ENCODE measurements at places on chromosomes 11 and 22.
A peak's percentile ranks its signal among the peaks of the same experiment; 100 is the strongest.

DNA sequence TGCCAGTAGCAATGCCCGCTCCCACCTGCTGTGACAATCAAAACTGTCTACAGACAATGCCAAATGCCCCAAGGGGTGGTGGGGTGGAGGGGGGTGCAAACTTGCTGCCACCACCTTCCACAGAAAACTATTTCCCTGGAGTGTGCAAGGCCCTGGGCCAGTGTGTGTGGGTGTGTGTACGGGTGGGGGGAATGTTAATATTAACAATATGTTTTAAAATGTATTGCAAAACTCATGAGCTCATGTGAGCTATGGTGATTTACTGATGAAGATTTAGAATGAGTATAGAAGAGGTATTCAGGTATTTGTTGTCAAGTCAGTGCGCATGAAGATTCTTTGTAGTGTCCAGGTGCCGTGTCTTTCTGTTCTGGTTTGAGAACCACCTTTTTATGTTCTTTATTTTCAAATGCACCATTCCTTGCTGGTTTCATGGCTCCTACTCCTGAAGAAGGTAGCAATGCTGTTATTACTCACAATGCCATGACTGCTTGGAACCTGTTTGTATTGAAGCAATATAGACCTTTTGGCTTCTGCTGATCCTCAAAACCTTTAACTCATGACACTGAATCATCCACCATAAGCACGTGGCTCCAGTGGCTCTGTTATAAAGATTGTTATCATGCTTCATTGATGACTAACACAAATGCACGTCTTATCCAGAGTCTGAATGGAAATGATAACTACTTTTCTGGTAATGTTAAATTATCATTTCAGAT, 29.9 kb upstream of the AQP11 start:
- peaks cover 12% of the 10 kb centered on the region for H3K27me3 ChIP-seq
- no peaks in the 10 kb centered on the region for H3K4me1 ChIP-seq
- no peak overlapping the region for H3K27ac ChIP-seq
- no peak overlapping the region for H3K4me3 ChIP-seq

- H3K27me3 ChIP-seq, result no peaks in the 10 kb centered on the region
- no peak overlapping the region for H3K27ac ChIP-seq
- H3K4me3 ChIP-seq, result no peak overlapping the region
- no peak for DNase-seq
- peaks cover 5% of the 10 kb centered on the region for H3K4me1 ChIP-seq
These were observed 231.1 kb downstream of the SWAP70 start for GRCh38 chr11:9895006-9895405.

DNA sequence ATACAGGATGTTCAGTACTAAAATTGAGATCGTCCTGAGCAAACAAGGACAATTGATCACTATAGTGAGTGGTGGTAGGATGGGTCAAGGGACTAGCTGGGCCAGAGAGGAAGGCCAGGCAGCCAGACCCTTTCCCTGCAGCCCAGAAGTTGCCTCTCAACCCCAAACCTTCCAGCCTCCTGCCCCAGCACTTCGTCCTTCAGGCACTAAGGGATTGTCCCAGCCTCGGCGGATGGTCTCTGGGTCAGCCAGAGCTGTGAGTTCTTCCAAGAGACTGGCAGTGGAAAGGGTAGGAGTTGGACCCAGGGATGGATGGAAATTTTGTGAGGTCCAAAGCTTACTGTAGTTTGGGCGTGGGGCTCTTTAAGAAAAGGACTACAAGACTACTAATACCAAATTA, 3.6 kb upstream of the LMO1 start:
- DNase-seq, result no peak
- H3K4me1 ChIP-seq, result peaks cover 9% of the 10 kb centered on the region
- peaks cover 83% of the 10 kb centered on the region for H3K27me3 ChIP-seq
- no peak overlapping the region for H3K27ac ChIP-seq
- H3K4me3 ChIP-seq, result peak overlapping the region; percentile 21

GRCh38 chr11:91264481-91264880, 960.1 kb upstream of the FAT3 start:
- no peaks in the 10 kb centered on the region for H3K27me3 ChIP-seq
- no peaks in the 10 kb centered on the region for H3K36me3 ChIP-seq

DNA sequence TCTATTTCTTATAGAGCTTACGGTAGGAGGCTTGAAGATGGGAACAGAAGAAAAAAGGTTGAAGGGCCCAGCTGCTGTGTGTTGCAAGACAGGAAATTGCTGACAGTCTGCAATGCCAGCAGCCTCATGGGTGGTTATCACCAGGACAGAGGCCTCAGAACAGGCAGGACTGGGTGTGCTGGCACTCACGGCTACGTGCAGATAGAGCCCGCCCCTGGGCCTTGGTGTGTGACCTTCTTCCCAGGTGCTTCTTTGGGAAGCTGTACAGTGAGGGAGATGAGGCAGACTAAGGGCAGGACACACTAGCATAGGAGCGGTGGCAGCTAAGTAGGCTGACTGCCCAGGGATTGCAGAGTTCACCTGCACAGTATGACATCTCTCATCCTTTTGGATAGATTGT, 12.6 kb downstream of the PRAME start:
- no peak for DNase-seq
- H3K27ac ChIP-seq, result no peak overlapping the region
- H3K27me3 ChIP-seq, result peaks cover 2% of the 10 kb centered on the region
- no peaks in the 10 kb centered on the region for H3K36me3 ChIP-seq
- H3K4me1 ChIP-seq, result no peaks in the 10 kb centered on the region
- H3K4me3 ChIP-seq, result no peak overlapping the region

DNA sequence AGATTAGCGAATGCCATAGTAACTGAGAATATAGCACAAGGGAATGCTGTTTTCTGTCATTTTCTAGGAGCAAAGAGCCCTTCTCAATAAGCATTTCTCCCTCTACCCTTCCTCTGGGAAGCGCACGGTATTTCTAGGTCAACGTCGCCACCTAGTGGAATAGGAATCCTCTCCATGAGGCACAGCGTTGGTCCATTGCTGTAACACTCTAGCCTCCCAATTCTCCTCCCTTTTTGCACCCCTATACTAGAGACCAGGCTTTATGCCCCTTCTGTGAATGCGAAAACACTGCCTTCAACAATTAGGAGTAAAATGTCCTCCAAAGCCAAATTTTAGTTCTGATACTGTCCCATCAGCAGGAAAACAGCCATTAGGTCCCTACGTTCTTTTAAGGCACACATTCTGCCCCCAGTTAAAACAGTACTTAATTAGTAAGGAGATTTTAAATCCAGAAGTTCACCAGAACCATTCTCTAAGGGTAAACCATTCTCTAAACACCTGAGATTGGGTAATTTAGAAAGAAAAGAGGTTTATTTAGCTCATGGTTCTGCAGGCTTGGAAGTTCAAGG, 12.8 kb upstream of the HYLS1 start:
- H3K27ac ChIP-seq, result no peak overlapping the region
- H3K4me1 ChIP-seq, result no peaks in the 10 kb centered on the region
- no peak overlapping the region for H3K4me3 ChIP-seq
- peak; percentile 85 for DNase-seq
- peaks cover 26% of the 10 kb centered on the region for H3K27me3 ChIP-seq
- H3K36me3 ChIP-seq, result no peaks in the 10 kb centered on the region

GRCh38 chr11:44791316-44791925, 64.7 kb downstream of the TSPAN18 start:
- H3K4me3 ChIP-seq, result no peak overlapping the region
- H3K4me1 ChIP-seq, result peaks cover 2% of the 10 kb centered on the region
- DNase-seq, result no peak
